ENCODE measurements at places on chromosomes 16 and 17.

DNA sequence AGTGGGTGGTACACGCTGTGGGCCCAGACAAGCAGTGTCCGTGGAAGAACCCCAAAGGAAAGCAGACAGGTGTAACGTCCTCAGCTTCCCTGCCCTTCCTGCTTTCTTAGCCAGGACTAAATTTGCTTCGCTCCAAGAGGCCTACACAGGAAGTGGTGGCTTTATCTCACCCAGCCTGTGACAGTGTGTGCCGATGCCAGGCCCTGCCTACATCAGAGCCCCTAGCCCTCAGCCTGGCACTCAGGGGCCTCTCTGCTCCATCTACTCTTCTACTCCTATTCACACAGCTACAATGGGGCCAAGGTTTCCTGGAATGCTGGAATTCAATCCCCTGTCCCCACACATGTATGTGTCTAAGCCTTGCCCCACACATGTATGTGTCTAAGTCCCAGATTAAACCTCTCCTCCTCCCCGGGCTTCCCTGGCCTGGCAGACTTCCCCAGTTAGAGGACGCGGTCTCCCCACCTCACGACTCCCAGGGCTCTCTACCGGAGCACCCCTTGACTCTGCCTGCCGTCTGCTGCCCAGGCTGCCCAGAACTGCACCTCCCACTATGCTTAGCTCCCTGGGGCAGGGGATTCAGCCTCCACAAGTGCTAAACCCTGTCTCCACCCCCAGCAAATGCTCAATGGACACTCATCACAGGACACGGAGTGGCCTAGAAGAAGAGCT, 8.2 kb downstream of the PGAP3 start:
- no peak for DNase-seq

GRCh38 chr17:17105976-17106375, 63.7 kb downstream of the MPRIP start:
- no peak for DNase-seq

GRCh38 chr16:10610499-10611184, 30.2 kb upstream of the EMP2 start:
- DNase-seq: no peak

GRCh38 chr16:85947230-85948137, 48.5 kb downstream of the IRF8 start:
- DNase-seq: no peak

- no peak for DNase-seq
These were observed 396.6 kb upstream of the ASIC2 start for GRCh38 chr17:33689725-33690124.

- no peak for DNase-seq
These were observed 11.7 kb upstream of the CPPED1 start for GRCh38 chr16:12815361-12815760.

DNA sequence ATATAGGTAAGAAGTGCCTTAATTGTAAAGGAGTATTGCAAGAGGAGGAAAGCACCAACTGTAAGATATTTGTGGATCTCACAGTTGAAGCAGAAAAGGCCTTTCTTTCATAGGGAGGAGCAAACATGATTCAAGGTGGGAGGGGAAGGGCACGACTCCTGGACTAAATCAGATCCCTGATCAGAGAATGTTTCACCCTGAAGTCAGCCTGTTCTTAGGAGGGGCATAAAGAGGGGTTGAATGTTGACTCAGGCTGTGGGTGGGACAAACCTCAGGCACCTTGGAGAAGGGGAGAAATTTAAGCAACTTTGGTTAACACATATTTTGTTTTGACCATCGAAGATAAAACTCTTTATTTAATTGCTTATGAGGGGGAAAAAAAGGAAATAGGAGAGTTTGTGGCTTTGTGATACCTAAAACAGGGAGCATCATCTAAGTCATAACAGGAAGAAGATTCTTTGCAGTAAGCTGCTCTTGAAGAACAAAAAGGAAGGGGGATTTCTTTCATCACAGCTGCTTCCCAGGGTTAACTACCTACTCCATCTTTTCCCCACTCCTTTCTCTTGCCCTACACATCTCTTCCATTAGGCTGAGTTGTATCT, 158.6 kb upstream of the ZNF267 start:
- no peak for DNase-seq

DNA sequence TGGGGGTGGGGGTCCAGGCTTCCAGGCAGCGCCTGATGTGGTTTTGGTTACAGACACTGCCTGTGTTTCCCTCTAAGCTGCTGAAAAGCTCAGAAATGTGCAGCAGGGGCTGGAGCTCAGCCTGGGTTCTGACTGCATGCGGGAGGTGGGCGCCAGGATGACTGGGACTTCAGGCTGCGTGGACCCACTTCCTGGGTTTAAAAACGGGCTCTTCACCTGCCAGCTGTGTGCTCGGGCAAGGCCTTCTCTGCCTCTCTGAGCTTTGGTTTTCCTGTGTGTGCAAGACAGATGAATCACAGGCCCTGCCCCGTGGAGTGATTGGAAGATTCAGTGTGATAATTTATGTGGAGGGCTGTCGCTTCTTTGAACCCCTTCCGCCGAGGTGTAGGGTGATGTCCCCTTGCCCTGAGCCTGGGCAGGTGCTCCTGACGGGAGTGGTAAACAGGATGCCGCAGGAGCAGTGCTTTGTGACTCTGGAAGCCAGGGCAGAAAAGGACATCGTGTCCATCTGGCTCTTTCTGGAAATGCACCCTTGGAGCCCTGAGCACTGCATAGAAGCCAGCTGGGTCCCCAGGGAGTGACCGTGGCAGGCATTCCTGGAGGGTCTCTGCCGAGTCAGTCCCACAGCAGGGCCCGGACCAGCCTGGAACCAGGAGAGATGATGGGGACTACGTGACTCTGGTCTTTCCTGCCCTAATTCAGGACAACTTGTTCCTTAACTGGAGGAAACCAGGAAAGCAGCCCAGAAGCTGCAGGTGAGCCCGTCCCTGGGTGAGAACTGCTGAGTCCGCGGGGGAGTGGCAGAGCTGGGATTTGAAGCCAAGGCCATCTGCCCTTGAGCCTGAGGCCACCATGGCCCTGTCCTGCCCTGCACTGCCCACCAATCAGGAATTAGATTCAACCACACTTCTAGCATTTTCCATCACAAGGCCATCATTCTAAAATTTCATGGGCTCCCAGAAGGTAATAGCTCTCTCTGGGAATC, 28.5 kb upstream of the SLC7A5 start:
- DNase-seq: no peak

GRCh38 chr17:45794840-45795239, 10.7 kb downstream of the CRHR1 start:
- no peak for DNase-seq

Data from glutamatergic neuron (in vitro differentiated cells).